ENCODE measurements at places on chromosomes 5 and 9.

DNA sequence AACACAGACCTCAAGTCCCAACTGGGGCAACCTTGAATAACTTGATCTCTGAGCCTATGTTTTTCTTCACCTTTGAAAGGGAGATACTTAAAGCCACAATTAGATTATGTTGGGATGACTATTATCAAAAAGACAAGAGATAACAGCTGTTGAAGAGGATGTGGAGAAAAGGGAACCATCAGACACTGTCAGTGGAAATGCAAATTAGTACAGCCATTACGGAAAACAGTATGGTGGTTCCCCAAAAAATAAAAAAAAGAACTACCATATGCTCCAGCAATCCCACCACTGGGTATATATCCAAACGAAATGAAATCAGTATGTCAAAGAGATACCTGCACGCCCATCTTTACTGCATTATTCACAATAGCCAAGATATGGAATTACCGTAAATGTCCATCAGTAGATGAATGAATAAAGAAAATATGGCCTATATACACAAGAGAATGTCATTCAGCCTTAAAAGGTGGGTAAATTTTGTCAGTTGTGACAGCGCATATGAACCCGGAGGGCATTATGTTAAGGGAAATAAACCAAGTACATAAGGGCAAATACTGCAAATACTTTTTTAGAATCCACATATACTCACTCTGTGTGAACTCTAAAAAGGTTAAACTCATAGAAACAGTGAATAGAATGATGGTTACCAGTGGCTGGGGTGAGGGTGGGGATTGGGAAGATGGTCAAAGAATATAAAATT lies 12.7 kb downstream of the FAT2 start:
- DNase-seq: no peak

GRCh38 chr5:124726631-124727362 lies 19.6 kb downstream of the ZNF608 start:
- DNase-seq: no peak

GRCh38 chr9:92608909-92609445 lies 61.0 kb downstream of the IPPK start:
- no peak for DNase-seq

DNA sequence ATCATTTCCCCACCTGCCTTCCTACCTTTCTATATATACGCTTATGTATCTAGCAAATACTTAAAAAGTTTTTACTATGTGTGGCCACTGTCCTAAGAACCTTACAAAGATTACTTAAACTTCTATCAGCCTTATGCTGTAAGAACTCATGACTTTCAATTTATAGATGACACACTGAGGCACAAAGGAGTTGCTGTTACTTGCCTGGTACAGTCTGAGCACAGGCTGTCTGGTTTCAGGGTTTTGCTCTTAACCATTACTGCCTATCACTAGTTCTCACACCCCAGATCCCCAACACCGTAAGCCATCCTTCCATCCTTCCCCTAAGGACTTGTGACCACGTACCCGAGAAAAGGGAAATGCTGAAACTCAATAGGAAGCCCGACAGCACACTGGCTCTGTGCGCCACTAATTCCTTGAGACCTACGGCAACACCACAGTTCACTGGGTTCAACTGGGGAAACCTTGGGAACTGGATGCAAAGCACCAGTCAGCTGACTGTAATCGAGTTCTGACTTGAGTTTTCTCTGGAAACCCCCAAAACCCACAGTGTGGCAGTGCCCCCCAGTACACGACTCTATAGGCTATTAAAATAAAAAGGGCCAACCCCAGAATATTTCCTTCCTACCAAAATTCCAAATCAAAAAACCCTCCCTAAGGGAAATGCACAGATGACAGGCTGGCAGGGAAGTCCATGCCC lies 56.0 kb downstream of the AUH start:
- DNase-seq: no peak

GRCh38 chr5:38494763-38495162 lies 61.7 kb downstream of the LIFR start:
- DNase-seq: no peak

GRCh38 chr5:62581836-62582597 lies 3.4 kb downstream of the LRRC70 start:
- DNase-seq: no peak

DNA sequence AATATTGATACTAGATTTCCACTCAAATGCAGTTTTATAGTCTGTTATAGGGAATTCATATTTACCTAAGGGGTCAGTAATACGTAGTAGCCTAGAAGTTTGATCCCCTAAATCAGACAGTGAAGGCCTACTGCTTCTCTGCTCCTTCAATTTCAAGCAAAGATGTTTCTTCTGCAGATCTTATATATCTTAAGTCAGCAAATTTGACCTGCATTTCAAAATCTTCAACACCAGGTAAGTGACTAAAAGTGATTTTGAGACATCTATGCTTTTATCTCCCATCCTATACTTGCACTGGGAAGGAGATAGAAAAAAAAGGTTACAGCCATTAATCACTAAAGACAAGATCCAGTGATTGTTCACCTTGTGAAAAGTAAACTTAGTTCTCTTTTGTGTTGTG lies 363.9 kb downstream of the PTPRD start:
- no peak for DNase-seq

All from memory B cell (primary cell).